ENCODE measurements at places on chromosomes 16 and 17.

- no peak for DNase-seq
These were observed 281.0 kb downstream of the FTO start for GRCh38 chr16:53984936-53985335.

GRCh38 chr17:67503739-67504138 is 126.7 kb downstream of the PITPNC1 start:
- no peak for DNase-seq

DNA sequence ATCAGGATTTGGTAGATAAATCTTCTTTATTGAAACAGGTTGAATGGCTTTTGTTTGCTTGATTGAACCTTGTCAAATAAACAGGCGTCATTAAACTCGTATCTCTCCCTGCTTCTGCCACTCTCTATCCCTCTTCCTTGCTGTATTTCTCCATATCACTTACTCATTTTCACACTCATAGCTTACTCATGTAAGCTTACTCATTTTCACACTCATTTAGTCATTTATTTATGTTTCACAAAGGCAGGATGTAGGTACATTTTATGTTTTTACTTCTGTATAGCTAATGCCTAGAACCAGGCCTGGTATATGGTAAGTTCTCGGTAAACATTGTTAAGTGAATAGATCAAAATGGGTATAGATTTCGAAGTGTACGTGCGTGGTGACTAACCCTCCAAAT is 450.0 kb downstream of the PMP22 start:
- no peak for DNase-seq

DNA sequence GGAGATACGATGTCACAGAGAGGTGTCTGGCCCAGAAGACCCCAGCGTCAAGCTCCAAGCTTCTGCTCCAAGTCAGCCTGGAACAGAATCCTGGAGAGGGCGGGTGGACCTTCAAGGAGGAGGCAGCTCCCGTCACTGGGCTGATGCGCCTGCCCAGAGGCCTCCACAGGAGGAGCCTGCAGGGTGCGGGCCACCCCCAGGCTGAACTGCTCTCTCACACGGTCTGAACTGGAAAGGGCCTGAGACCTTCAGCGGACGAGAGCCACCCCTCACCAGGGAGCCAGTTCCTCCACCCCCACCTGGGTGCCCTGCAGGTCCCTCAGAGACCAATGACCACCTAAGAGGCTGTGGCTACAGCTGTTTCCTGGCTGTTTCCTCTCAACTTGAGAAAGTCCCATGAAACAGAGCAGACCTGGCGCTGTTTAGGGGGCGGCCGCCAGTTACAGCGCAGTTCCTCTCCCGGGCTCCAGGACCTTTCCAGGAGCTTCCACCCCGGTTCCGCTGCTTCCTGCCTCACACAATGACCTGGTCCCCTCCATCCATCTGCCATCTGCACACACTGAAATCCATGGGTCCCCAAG is 36.0 kb upstream of the KLHDC4 start:
- no peak for DNase-seq

- DNase-seq, result no peak
These were observed 125.2 kb upstream of the SOX9 start for GRCh38 chr17:71995590-71995989.

DNA sequence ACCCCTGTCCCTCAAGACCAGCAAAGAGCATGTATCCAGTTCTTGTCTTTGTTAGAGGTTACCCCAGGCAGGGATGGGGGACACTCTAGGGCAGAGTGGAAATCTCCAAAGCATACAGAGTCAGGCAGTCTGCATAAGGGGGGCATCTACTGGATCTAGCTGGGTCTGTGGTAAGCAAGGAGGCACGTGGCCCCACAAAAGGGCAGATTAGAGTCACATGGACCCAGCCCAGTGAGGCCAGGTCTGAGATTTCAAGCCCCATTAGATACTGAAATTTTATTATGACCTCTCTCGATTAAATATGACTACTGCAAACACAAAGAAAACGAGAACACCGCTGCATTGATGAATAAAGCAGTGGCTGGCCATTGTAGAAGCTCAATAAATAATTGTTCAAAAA is 1.6 kb upstream of the GPR139 start:
- no peak for DNase-seq

GRCh38 chr16:7470344-7470743 is 137.7 kb downstream of the RBFOX1 start:
- DNase-seq, result no peak

- DNase-seq, result no peak
These were observed 18.9 kb downstream of the KPNA2 start for GRCh38 chr17:68054296-68054900.

- no peak for DNase-seq
These were observed 699 bp downstream of the MPRIP start for GRCh38 chr17:17042851-17043460.

DNA sequence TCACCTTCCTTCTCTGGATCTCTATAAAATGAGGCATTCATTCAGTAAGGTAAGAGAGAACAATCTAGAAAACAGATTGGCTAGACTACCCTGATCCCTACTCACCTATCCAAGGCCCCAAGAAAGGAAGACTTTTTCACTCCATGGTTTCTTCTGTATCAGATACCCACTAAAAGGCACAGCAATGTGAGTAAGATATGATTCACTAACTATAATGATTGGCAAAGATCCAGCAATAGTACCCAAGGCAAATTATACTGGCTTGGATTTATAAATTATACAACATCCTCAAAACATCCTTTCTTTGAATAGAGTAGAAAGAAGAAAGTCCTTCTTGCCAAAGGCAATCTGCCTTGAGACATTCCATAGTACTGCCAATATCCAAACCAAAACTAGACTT is 1432.0 kb upstream of the GOT2 start:
- no peak for DNase-seq

- no peak for DNase-seq
These were observed 6.3 kb upstream of the PRKAR1A start for GRCh38 chr17:68505951-68506350.

GRCh38 chr17:78705071-78705470 is 77.0 kb downstream of the CYTH1 start:
- DNase-seq, result no peak

DNA sequence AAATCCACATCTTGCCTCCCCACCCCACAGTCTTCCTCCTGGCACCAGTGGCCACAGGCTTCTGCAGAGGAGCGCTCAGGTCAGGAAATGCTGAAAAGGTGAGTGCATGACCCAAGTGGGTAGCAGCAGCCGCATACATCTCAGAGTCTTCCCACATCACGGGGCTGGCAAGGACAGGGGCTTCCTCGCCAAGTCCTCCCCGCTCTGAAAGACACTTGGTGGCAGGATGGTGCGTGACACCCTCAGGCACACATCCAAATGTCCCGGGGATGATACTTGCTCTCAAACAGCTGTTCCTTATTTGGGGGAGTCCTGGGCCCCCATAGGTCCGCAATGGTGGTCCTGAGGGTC is 8.8 kb upstream of the SLC16A5 start:
- DNase-seq, result no peak

GRCh38 chr17:82901856-82902255 is 62.0 kb upstream of the ZNF750 start:
- no peak for DNase-seq

GRCh38 chr17:55416000-55416399 is 5.6 kb downstream of the MMD start:
- no peak for DNase-seq

DNA sequence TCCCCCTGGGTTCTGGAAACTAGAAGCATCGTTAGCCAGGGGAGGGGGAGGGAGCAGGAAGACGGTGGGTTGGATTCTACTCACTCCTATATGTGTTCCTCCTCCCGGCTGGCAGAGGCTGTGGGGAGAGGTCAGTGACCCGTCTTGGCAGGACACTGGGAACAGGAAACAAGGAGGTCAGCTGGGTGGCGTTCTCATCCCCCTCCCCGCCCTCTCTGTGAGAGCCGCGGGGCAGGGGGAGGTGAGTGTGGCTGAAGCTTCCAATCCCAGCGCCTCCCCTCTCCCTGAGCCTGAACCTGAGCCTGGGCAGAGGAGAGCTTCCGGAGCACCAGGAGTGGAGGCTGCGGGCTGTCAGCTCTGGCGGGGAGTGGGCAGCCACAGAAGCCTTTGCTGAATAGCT is 12.5 kb downstream of the GPRC5C start:
- no peak for DNase-seq

DNA sequence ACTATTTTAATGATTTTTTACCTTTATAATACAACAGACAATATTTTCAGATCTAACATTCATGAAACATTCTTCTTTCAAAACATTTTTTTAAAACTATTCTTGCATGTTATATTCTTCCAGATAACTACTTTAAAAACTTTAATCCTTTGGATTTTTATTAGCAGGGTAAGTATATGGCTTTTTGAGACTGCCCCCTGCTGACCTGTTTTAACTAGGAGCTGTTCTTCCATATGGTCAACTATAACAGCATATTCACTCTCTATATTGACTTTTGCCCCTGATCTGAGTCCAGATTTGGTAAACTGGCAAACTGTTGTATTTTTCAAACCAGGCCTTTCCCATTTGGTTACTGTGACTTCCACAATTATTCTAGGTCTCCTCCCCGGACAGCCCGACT is 16.5 kb downstream of the ZNF18 start:
- DNase-seq, result no peak

DNA sequence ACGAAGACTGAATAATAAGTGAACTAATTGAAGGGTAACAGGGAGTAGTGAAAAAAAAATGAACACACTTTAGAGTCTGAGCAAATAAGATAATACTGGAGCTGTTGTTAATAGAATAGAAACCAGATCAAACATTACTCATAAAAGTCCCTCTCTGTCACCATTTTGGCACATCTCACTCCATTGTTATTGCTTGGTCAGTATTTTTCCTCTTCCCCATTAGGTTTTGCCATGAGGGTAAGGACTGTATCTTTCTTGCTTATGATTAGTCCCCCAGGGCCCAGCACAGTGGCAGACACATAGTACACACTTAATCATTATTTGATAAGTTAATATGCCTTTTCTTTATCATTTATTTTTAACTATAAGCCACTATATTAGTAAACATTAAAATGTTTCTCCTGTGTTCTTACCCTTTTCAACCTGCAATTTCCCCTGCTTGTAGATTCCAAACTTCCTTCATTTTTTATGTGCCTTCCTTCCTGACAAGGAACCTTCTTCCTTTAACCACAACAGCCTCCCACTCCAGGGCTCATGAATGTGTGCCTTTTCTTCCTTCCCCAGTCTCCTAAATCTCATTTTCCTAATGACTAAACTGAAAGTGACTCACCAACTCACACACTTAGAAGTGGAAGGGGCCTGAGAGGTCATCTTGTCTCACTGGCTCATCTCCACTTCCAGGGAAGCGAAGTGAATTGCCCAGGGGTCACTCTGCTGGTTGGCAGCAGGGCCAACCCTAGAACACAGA is 88.2 kb upstream of the HAS3 start:
- DNase-seq, result no peak

DNA sequence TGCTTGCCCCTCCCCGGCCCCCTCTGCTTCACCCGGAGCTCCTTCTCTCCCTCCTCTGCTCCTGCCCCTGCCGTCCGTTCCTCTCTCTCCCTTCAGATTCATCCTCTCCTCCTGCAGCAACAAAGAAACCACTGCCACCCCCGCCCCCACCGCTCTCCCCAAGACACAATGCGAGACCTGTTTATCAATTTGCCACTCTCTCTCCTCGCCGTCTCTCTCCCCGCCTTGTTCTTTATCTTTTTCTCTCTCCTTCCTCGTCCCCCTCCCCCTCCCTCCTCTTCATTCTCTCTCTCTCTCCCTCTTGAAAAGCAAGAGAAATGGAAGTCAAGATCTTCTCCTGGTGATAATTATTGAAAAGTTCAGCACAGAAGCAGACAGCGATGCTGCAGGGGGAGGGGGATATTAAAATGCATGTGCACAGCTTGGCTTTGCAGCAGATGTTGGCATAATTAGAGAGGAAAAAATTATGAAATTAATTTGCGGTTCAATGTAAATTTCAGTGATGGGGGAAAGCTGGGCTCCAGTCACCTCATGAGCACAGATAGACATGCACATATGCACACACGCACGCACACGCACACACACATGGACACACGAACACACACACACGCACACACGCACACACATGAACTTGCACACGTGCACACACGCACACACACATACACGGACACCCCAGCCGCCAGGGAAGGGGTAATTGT is 58.1 kb upstream of the CBFA2T3 start:
- DNase-seq, result no peak

- DNase-seq, result peak; percentile 13
These were observed 2.3 kb downstream of the DLG4 start for GRCh38 chr17:7217113-7217987.

DNA sequence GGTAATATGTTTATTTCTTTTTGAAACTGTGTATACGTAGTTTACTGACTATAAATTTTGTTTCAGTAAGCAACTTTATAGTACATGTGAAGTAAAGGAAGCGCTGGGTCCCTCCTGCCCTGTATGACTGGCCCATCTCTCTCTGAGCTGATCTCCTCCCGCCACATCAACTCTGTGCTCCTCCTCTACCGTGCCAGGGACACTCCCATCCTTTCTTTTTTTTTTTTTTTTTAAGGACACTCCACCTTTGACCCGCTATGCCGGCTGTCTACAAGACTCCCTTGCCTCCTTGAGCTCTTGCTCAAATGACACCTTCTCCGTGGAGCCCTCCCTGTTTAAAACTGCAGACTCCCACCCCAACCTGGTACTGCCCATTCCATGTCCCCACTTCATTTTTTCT is 35.5 kb downstream of the ERN1 start:
- no peak for DNase-seq

DNA sequence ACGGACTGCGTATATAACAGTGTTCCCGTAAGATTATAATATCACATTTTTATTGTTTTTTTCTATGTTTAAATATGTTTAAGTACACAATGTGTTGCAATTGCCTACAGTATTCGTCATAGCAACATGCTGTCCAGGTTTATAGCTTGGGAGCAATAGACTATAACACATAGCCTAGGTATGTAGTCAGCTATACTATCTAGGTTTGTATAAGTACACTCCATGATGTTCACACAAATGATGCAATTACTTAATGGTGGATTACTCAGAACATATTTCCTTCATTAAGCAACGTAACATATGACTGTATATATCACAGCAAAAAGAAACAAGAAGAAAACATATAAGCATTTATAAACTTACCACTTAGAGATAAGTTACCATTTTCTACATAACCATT is 160.0 kb downstream of the CBLN1 start:
- no peak for DNase-seq

DNA sequence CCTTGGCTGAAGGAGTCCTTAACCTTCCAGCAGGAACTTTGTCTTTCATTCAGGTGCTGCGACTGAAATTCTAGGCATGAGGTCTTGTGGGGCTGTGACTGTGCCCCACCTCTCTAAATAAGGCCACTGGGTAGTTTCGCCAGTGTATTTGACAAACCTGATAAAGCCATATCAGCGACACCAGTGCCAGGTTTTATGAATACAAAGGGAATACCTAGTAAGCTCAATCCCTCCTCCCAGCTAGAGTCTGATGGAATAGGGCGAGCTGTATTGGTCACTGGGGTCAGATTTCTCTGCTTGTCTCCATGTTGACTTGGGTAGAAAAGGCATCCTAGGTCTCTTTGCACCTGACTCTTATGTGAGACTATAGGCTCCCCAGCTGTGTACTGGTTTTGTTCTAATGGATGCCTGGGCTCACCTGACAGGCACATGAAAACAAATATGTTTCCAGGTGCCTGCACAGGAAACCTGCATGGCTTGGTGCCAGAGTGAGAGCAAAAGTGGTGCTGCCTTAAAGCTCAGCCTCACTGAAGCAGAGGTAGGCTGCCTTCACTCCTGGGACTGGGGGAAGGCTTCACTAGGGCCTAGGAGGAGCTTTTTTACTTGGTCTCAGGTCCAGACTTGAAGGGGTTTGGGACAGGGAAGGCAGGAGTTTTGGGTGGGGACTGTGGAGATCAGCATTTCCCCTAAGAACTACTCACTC is 8.3 kb downstream of the SLC7A6 start:
- peak; percentile 41 for DNase-seq

- DNase-seq, result no peak
These were observed 1.1 kb downstream of the NSRP1 start for GRCh38 chr17:30117675-30118081.

GRCh38 chr17:12301551-12301950 is 280.9 kb downstream of the MAP2K4 start:
- DNase-seq, result no peak

Data from CD4-positive, alpha-beta T cell treated with Interferon gamma for 1 hour (primary cell).